ENCODE measurements at places on chromosomes 6 and 20.

DNA sequence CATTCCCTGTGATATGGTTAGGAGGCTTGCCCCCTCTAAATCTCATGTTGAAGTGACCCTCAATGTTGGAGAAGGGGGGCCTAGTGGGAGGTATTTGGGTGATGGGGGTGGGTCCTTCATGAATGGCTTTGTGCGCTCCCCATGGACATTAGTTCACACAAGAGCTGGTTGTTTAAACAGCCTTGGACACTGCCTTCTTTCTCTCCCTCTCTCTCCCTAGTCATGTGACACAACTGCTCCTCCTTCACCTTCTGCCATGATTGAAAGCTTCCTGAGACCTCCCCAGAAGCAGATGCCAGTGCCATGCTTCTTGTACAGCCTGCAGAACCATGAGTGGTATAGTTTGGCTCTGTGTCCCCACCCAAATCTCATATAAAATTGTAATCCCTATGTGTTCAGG lies 117.2 kb upstream of the SLC22A16 start:
- no peak for DNase-seq

DNA sequence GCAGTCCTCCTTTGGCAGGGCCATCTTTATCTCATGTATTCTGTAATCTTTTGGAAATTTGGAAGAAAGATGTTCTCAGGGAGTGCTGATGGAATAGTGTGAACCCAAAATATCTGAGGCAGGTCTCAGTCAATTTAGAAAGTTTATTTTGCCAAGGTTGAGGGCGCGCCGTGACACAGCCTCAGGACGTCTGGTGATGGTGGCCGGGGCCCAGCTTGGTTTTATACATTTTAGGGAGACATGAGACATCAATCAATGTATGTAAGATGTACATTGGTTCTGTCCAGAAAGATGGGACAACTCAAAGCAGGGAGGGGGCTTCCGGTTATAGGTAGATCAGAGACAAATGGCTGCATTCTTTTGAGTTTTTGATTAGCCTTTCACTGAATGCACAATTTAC lies 89.8 kb downstream of the ERMARD start:
- no peak for DNase-seq

DNA sequence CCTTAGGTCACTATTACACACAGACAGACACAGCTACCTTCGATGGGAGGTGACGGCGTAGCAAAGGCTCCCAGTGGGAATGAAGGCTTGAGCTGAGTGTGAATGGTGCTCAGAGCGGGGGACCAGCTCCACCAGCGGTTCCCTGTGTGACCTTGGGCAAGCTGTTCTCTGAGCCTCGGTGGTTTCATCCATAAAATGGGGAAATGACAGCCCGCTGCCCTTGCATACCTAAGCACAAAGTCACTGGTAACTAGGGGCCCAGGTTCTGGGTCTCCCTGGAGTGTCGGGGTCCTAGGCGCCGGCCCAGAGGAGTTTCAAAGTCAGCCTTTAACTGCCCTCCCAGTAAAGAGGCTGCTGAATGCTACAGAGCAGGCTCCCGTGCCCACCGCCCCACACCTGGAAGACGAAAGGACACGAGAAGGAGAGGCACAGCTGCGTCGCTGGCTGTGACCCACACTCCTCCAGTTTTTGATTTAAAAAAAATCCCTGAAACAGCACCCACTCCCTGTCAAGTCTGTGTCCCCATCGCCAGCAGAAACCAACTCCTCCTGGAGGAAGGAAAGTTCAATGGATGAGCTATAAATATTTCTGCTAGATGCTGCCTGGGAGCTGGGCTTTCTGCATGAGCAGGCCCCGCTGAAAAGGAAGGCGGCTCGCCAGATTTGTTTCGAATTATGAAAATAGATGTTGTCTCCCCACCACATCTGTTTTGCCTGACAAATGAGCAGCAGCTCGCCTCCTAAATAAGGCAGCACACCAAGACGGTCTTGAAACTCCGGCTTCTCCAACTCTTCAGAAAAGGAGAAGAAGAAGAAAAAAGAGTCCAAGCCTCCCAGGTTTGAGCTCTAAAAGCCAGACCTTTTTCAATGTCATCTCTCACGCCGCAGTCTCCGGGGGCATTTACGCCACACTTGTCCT lies 27.4 kb downstream of the PMEPA1 start:
- no peak for DNase-seq

DNA sequence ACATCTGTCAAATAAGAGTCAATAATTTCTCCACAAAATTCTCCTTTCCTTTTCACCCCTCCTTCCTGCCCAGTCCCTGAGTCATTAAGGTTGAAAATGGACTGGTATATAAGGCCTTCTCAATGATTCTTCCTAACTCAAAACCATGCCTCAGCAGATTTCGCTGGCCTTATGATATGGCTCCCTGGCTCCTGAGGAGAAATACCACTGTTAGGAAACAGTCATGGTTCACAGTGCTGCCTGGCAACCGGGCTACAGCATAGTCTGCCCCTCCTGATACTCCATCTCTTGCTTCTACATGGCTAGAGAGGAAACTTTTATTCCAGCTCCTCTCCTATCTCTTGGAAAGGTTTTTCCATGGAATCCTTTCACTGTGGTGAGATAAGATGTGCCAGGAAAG lies 4.7 kb downstream of the UBE2J1 start:
- DNase-seq: no peak

DNA sequence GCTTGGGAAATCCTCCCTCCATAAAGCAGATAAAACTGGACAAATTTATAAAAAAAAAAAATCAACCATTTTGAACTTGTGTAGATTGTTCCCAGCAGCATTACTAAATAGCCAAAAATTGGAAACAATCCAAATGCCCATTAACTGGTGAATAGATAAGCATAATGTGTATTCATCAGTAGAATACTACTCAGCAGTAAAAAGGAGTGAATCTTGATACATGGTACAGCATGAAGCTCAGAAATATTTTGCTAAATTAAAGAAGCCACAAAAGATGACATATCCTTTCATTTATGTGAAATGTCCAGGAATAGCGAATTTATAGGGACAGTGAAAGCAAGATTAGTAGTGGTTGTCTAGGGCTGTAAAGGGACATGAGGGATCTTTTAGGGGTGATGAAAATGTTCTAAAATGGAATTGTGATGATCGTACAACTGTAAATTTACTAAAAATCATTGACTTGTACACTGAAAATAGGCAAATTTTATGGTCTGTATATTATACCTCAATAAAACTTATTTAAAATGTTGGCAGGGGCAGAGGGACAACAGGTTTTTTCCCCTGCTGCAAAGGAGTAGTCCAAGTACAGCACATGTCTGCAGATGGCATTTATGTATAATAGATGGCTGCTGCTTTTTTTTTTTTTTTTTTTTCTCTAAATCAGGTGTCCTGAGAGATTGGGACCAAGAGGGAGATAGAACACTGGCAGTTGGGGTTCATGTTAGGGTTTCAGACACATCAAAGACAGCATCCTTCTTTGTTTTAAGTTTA lies 59.5 kb downstream of the CBFA2T2 start:
- no peak for DNase-seq

GRCh38 chr6:12200761-12201160 lies 89.4 kb upstream of the EDN1 start:
- DNase-seq: no peak

DNA sequence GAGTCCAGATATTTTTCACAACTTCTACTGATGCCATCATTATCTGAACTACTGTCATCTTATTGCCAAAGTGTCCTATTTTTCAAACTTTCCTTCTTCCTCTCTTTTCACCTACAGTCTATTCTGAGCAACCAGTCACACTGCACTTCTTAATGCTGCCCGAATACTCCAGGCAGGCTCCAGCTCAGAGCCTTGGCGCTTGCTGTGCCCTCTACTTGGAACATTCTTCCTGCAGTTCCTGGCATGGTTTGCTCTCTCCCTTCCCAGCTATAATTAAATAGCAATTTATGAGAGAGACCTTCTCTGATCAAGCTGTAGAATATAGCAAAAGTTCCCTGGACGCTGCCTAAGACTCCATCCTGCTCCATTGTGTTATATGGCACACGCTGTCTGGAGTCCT lies 831.6 kb downstream of the QKI start:
- DNase-seq: no peak

- no peak for DNase-seq
Measured at GRCh38 chr20:41040855-41041254, 12.2 kb downstream of the TOP1 start.

DNA sequence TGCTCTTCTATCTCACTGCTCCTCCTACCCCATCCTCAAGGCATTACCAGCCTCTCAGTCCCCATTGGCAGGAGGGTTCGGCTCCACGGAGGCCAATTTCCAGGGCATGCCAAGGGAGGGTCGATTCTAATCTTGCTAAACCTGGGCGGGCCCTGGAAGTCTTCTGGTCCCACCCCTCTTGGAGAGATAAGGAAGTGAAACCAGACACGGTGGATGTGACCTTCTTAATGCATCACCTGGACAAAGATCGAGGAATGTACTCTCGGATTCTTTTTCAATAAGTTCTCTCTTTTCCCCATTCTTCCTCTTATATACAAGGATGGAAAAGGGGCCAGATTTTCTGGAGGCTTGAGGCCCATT lies 112.2 kb upstream of the ARMC2 start:
- no peak for DNase-seq

GRCh38 chr20:20731945-20732296 lies 19.5 kb upstream of the RALGAPA2 start:
- no peak for DNase-seq

DNA sequence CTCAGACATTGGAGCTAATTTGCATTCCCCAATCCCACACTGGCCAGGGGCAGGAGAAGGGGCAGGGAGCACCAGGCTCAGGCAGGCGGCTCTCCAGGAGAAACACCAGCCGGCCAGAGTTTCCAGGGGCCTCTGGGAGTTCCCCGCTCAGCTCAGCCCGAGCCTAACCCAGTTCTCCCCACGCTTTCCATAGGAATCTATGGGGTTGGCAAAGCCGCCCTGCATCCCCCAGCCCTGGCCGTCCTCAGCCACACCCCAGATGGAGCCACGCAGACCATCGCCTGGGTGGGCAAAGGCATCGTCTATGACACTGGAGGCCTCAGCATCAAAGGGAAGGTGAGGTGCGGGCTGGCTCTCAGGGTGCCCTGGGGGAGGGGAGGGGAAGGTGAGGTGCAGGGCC lies 8.2 kb downstream of the NPEPL1 start:
- DNase-seq: no peak

GRCh38 chr6:31309641-31310040 lies 37.7 kb upstream of the HLA-C start:
- no peak for DNase-seq

- no peak for DNase-seq
Measured at GRCh38 chr6:150932996-150933395, 67.5 kb downstream of the MTHFD1L start.

DNA sequence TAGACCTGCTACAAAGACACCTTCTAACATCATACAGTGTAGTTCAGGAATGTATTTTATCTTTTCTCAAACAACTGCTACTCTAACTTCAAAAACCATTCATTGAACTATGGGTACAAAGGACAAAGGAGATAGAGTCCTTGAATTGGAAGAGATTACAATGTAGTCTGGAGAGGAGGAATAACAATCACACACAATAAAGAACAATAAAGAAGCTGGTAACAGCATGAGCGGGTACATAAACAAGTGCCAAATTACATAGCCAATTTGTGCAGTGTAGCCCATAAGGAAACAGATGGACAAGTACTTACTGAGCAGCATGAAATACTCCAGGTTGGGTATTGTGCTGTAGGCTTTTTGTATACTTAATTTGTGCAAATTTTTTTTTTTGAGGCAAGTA lies 44.3 kb downstream of the OSTM1 start:
- DNase-seq: no peak

DNA sequence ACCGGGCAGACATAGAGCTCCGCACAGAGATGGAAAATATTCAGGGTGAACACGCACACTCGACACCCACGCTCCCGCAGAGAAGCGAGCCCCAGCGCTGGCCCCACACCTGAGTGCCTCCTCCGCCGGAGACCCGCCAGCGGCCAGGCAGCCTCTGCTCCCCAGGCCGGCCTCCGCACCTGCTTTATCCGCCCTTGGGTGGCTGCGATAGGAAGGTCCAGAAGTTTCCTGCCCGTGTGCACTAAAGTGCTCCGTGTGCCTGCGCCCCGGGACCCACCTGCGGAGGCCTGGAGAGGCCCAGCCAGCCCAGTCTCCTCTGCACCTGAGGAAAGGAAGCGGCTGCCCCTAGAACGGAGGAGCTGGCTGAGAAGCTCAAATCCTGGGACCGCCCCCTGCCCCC lies 10.8 kb upstream of the FOXC1 start:
- no peak for DNase-seq

- DNase-seq: no peak
Measured at GRCh38 chr20:3686867-3687321, 5.1 kb upstream of the ADAM33 start.

DNA sequence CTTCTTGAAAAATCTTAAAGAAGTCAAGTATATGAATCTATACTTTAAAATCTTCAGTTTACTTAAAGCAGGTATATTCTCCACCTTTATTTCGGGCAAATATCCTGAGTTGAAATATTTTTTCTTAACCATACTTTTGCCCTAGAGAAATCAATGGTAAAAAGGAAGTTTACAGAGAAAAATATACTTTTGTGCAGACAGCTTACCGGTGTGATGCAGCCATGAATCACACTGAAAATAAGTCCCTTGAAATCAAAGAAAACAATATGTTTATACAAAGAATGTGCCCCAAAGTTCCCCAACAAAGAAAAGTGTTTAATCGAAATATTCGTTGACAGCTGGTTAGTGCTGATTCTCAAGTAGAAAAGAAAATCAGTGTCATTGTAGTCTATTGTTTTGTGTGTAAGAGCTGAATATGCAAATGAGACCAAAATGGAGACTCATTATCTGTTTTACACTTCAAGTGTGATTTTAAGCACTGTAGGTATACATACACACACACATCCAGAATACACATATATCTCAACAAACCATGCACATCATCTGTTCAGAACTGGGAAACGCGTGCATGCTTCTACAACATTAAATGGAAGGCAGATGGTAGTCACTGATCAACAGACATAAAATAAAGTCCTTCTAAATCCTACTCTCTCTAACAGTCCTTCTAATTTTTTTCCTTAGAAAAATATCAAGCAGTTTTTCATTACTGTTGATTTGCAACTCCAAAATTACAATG lies 73.3 kb downstream of the BTBD9 start:
- DNase-seq: no peak

GRCh38 chr6:81838724-81839426 lies 86.4 kb upstream of the TENT5A start:
- DNase-seq: no peak

- DNase-seq: no peak
Measured at GRCh38 chr20:31560746-31561598, 44.1 kb upstream of the ID1 start.

DNA sequence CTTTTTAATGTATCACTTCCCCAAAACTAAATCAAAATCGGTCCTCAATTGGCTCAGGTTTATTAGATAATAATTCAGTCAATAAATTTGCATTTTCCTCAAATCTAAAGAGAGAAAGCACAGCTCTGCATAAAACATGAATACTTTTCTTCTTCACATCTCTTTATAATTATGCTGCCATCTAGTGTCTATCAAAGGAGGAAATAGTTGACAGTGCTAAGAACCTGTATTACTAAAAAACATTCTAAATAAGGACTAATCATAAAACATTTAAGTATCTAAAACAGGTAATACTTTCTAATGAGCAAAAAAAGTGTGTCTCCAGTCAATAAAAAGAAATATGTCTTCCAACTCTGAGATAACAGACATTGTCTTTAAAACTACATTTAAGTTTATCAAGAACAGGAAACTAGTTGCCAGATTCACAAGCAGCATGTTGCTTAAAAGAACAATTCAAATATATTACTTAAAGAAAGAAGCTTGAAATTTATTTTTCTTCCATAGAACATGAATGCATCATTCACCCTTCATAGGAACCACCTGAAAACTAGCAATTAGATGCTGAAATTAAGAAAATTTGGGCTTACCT lies 56.5 kb upstream of the DST start:
- no peak for DNase-seq

All from NCI-H2081 treated with DMSO at 0.1 percent for 48 hours (cell line).